ENCODE measurements at places on chromosomes 5 and 9.

GRCh38 chr9:115208501-115208900 is 90.5 kb upstream of the TNC start:
- no peaks in the 10 kb centered on the region for H3K36me3 ChIP-seq
- peaks cover 18% of the 10 kb centered on the region for H3K27me3 ChIP-seq
- H3K4me3 ChIP-seq = no peak overlapping the region
- H3K4me1 ChIP-seq = peaks cover 9% of the 10 kb centered on the region
- no peak overlapping the region for H3K27ac ChIP-seq

- peaks cover 1% of the 10 kb centered on the region for H3K4me1 ChIP-seq
- H3K27me3 ChIP-seq = no peaks in the 10 kb centered on the region
- H3K4me3 ChIP-seq = no peak overlapping the region
- H3K36me3 ChIP-seq = peaks cover 28% of the 10 kb centered on the region
Observed at GRCh38 chr5:135367076-135367475, 32.0 kb downstream of the MACROH2A1 start.

DNA sequence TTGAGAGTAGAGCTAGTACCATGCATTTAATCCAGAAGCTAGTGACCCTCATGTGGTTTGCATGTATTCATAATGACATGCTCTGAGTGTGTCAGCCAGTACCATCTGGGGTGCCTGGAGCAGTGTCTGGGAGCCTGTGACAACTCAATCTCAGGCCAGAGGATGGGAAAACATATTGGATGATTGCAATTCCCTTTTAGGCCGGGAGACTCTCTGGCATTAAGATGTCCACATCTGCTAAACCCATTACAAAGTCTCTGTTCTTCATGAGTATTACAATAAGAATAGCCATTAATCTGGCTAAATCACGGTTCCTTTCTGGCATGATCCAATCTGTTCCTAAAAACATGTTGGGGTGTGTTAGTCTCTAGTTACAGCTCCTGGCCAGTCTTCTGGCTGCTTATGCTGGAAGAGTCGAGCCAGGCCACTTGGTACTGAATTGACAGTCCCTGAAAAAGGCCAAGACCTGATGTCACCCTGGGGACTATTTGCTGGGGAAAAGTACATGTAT is 475.7 kb downstream of the ENC1 start:
- no peaks in the 10 kb centered on the region for H3K36me3 ChIP-seq
- no peaks in the 10 kb centered on the region for H3K27me3 ChIP-seq
- H3K27ac ChIP-seq = no peak overlapping the region
- no peaks in the 10 kb centered on the region for H3K4me1 ChIP-seq
- DNase-seq = no peak

GRCh38 chr5:151469992-151470391 is 22.6 kb downstream of the SLC36A1 start:
- H3K4me1 ChIP-seq = no peaks in the 10 kb centered on the region
- DNase-seq = no peak
- H3K36me3 ChIP-seq = peaks cover 49% of the 10 kb centered on the region
- H3K27ac ChIP-seq = no peak overlapping the region
- no peak overlapping the region for H3K4me3 ChIP-seq

GRCh38 chr5:5705010-5705409 is 282.5 kb downstream of the ICE1 start:
- H3K4me3 ChIP-seq = no peak overlapping the region
- no peaks in the 10 kb centered on the region for H3K4me1 ChIP-seq
- H3K36me3 ChIP-seq = no peaks in the 10 kb centered on the region
- H3K27me3 ChIP-seq = peaks cover 6% of the 10 kb centered on the region
- no peak overlapping the region for H3K27ac ChIP-seq

- no peaks in the 10 kb centered on the region for H3K27me3 ChIP-seq
- DNase-seq = no peak
- H3K4me1 ChIP-seq = no peaks in the 10 kb centered on the region
- H3K4me3 ChIP-seq = no peak overlapping the region
Observed at GRCh38 chr9:23073136-23073535, 626.5 kb downstream of the DMRTA1 start.
